Gastrocnemius medialis (tissue), 4 donors: ENCODE measurements at places on chromosomes 4 and X. TPM values are rescaled to one million over a fixed set of nuclear protein-coding genes. Genes with fewer than 3 reads are reported as not detected.

DNA sequence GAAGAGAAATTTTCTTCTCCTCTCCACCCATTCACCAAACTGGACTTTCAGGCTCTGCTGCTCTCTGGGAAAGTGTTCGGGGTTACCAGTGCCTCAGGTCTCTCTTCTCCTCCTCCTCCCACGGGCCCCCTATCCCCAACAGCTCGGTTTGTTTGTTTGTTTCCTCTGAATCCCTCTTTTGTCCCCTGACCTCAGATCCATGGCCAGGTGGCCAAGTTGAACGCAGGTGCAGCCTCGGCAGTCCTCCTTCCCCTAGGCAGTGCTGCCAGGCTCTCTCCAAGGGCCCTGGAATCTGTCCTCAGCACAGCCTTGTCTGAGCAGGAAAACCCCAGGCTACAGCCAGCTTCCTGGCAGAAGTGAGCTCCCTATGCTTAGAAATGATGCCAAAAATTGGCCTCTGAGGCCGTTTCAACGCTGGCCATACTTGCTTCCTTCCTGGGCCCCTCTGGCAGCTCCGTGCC lies 60.0 kb downstream of the FHDC1 start:
- no peak overlapping the region for H3K4me3 ChIP-seq
- H3K27ac ChIP-seq, result no peak overlapping the region
- no peaks in the 10 kb centered on the region for H3K4me1 ChIP-seq
- no peaks in the 10 kb centered on the region for H3K36me3 ChIP-seq
- no peak for DNase-seq
- no peaks in the 10 kb centered on the region for H3K27me3 ChIP-seq

GRCh38 chr4:83013420-83013867 lies 2.8 kb upstream of the LIN54 start:
- H3K4me1 ChIP-seq, result peaks cover 30% of the 10 kb centered on the region
- peak overlapping the region; percentile 95 for H3K27ac ChIP-seq
- H3K36me3 ChIP-seq, result no peaks in the 10 kb centered on the region
- H3K4me3 ChIP-seq, result peak overlapping the region; percentile 83

DNA sequence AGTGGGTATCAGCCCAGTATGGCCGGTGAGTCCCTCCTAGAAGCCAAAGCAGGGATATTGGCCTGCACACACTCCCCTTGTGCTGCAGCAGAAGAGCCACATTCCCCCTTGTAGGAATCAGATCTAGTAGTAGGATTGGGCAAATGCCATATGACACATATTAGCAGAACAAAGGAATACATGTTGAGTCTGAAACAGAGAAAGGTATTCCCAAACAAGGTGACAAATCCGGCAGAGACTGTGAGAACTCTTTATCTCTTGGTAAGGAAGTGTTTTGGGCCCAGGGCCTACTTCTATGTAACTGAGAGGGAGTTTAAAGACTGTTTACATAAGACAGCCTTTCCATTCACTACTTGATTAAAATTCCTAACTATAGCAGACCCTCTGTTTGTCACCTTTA lies 1382.0 kb downstream of the FAM133A start:
- H3K36me3 ChIP-seq, result no peaks in the 10 kb centered on the region
- no peak overlapping the region for H3K27ac ChIP-seq
- no peak for DNase-seq
- H3K4me1 ChIP-seq, result no peaks in the 10 kb centered on the region
- H3K27me3 ChIP-seq, result no peaks in the 10 kb centered on the region

DNA sequence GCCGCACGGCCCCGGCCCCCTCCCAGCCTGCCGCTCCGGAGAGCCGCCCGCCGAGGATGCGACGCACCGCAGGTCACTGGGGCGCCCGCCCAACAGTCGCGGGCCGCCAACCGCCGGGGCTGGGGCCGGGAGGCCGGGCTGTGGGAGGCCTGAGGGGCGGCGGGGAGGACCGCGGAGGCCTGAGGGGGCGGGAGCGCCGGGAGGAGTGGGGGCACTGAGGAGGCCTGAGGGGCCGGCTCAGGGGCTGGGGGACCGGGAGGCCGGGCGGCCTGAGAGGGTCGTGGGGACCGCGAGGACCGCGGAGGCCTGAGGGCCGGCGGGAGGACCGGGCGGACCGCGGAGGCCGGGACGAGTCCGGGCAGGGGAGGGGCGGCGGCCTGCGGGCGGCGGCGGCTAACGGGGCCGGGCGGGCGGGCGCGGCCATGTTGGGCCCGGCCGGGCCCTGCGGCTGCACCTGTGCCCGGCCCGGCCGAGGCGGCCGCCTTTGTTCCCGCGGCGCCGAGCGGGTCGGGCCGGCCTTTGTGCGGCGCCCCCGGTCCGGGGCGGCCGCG lies 353 bp downstream of the NSD2 start:
- H3K36me3 ChIP-seq, result no peaks in the 10 kb centered on the region
- H3K27ac ChIP-seq, result peak overlapping the region; percentile 86
- H3K4me1 ChIP-seq, result peaks cover 16% of the 10 kb centered on the region

DNA sequence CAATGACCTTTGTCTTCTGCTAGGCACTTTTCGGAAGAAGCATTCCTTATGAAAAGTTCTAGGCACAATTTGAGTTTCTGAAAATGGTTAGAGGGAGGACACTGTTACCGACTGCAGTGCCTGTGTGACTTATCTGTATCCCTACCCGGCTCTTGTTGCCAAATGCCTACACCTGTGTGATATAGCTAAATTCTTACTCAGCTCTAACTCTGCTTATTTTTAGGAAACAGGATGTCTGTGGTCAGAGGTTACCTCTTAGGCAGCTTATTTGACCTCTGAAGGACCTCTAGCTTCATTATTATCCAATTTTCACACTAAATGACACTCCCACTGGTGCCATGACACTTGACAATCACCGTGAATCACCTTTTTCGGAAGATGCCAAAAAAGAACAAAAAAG lies 561.1 kb upstream of the SMIM31 start:
- no peaks in the 10 kb centered on the region for H3K4me1 ChIP-seq
- no peak overlapping the region for H3K4me3 ChIP-seq
- H3K27ac ChIP-seq, result no peak overlapping the region

- no peak overlapping the region for H3K27ac ChIP-seq
- DNase-seq, result no peak
- H3K27me3 ChIP-seq, result no peaks in the 10 kb centered on the region
- H3K36me3 ChIP-seq, result no peaks in the 10 kb centered on the region
- H3K4me1 ChIP-seq, result peaks cover 28% of the 10 kb centered on the region
Measured at GRCh38 chrX:153595859-153596857, 2.8 kb downstream of the CCNQ start.

DNA sequence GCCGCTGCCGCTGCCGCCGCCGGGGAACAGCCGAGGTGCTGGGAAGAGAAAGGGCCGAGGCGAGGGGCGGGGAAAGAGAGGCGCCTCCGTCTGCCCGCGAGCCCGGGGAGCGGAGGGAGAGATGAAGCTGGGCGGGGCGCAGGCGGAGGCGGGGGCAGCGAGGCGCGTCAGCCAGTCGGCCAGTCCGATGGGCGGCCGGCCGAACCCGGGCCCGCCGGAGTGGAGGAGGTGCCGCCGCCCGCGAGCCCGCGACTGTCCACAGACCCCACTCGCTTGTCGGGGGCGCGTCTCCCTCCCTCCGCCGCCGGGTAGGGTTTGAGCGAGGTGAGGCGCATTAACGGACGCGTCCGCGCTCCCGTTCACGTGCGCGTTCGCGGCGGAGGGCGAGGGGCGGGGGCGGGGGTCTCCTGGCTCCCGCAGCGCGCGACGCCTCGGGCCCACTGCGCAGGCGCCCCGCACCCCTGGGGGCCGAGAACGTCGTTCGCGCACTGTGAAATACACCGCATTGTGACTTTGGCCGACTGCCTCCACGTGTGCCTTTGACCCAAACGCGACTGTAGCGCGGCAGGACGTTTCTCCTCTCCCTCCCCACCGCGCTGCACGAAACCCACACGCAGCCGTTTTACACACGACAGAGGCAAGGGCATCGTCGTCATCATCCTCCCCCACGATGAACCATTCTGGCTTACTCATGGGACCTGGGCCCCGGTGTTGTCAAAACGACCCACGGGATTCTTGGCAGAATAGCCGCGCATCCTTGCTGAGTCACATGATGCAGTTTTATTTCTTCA lies at the start of gene NUDT11:
NUDT11 (minus strand) TSS at position 92 of the 791 bp plus-strand sequence. CDS start 148 bp downstream, outside the sequence.
- H3K36me3 ChIP-seq, result no peaks in the 10 kb centered on the region
- no peak within 1 kb of the TSS for H3K27ac ChIP-seq
- DNase-seq, result peak; percentile 2
- H3K4me3 ChIP-seq, result peak within 1 kb of the TSS; percentile 43
- peaks cover 16% of the 10 kb centered on the region for H3K27me3 ChIP-seq
- H3K4me1 ChIP-seq, result no peaks in the 10 kb centered on the region

DNA sequence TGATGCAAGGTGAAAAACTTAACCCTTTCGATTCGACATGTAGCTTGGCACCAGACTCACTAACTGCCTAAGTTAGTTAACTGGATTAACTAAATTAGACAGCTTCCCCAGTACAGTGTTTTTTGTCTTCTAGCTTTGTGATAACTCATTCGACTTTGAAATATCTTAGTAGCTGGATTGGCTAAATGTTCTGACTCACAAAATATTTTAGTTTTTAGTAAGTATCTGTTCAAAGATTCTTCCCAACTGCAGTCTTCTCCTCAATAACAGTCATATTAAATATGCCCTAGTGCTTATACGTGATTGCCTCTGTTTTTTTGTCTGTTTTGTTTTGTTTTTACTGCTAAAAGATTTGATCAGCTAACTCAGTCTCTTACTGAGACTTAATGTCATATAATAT lies 102.9 kb downstream of the KCNIP4 start:
- H3K4me3 ChIP-seq, result no peak overlapping the region
- no peak for DNase-seq
- no peaks in the 10 kb centered on the region for H3K27me3 ChIP-seq
- no peaks in the 10 kb centered on the region for H3K36me3 ChIP-seq
- H3K27ac ChIP-seq, result no peak overlapping the region

DNA sequence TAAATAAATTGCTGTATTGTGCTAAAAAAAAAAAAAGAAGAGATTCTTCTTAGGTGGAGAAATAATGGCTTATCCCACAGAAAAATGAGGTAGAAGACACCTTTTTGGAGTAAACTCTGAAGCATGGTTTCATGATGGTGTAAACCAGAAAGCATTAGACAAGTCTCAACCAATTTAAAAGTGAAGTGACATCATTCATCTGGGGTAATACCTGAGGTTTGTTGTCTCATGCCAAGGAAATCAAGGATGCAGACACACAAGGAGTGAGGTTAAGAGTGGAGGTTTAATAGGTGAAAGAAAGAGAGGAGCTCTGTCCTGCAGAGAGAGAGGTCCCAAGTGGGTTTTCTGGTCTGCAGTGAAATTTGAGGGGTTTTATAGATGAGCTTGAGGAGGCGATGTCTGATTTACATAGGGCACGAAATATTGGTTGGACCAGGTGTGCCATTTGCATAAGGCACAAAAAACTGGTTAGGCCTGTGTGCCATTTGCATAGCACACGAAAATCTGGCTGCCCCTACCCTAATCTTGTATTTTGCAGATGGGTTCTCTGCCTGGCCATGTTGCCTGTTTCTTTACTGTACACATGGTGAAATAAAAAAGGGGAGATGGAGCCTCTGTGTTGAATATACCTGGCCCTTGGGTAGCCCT lies 25.0 kb upstream of the CWH43 start:
- no peaks in the 10 kb centered on the region for H3K4me1 ChIP-seq
- H3K27ac ChIP-seq, result no peak overlapping the region
- no peak overlapping the region for H3K4me3 ChIP-seq
- no peaks in the 10 kb centered on the region for H3K27me3 ChIP-seq
- no peak for DNase-seq

DNA sequence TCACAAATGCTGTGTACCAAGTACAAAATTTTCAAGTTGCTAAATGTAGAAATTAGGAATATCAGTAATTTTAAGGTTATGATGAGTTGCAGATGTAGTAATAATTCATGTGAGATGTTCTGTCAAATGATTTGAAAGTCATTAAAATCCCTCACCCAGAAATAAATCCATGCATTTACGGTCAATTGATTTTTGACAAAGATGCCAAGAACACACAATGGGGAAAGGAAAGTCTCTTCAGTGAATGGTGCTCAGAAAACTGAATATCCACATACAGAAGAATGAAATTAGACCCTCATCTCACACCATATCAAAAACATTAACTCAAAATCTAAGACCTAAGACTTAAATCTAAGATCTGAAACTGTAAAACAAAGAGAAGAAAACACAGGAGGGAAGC lies 12.9 kb upstream of the BMPR1B start:
- DNase-seq, result no peak
- H3K4me1 ChIP-seq, result no peaks in the 10 kb centered on the region
- H3K27me3 ChIP-seq, result no peaks in the 10 kb centered on the region
- no peaks in the 10 kb centered on the region for H3K36me3 ChIP-seq
- H3K27ac ChIP-seq, result no peak overlapping the region
- no peak overlapping the region for H3K4me3 ChIP-seq

DNA sequence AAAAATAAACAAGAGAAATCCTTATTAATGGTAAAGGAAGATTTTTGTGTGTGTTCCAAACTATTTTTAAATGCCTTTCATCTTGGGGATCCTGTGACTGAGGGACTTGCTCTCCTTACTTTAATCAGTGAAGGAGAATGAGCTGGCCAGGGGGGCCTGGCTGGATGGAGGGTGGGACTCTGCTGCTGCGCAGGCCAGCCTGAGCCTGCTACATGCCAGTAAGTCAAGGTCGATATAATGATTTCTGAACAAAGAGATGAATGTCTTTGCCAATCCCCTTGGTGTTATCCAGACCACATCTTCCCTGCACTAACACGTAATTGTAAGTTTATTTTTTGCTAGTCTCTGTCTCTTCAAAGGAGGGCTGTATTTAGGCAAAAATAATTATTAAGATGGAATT lies 1679.2 kb upstream of the TENM3 start:
- no peak overlapping the region for H3K27ac ChIP-seq
- H3K4me3 ChIP-seq, result no peak overlapping the region
- no peak for DNase-seq

GRCh38 chr4:20217521-20217920 lies 34.2 kb upstream of the SLIT2 start:
- H3K27me3 ChIP-seq, result no peaks in the 10 kb centered on the region
- no peaks in the 10 kb centered on the region for H3K4me1 ChIP-seq
- no peaks in the 10 kb centered on the region for H3K36me3 ChIP-seq
- H3K4me3 ChIP-seq, result no peak overlapping the region

GRCh38 chrX:9522378-9523155 lies 57.7 kb downstream of the TBL1X start:
- no peak for DNase-seq
- H3K4me3 ChIP-seq, result no peak overlapping the region
- no peak overlapping the region for H3K27ac ChIP-seq
- H3K27me3 ChIP-seq, result no peaks in the 10 kb centered on the region

- H3K36me3 ChIP-seq, result no peaks in the 10 kb centered on the region
- H3K4me1 ChIP-seq, result no peaks in the 10 kb centered on the region
- no peak overlapping the region for H3K4me3 ChIP-seq
- H3K27ac ChIP-seq, result no peak overlapping the region
Measured at GRCh38 chrX:129641941-129642340, 12.8 kb downstream of the APLN start.

DNA sequence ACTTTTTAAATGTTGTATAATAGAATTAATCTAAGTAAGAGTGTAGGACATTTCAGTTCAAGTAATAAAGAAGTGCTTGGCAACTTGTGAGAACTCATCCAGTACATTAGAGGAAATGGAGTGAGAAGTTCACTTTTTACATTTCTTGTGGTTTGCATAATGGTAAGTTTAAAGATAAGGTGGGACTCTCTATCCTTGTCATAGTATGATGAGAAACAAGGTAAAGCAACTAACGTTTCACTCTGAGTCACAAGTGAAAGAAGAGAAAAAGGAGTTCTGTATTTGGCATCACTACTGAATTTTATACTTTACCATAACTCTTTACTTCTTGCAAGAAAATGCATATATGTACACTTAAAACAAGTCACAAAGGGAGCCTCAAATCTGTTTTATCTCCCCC lies 219.4 kb downstream of the SLC4A4 start:
- no peaks in the 10 kb centered on the region for H3K4me1 ChIP-seq
- H3K27ac ChIP-seq, result no peak overlapping the region
- no peaks in the 10 kb centered on the region for H3K36me3 ChIP-seq
- no peak for DNase-seq
- no peak overlapping the region for H3K4me3 ChIP-seq

MAGEA2 gene
- total RNA-seq, result not detected

GYPE gene
- total RNA-seq, result 0.25 TPM

RAB41 gene
- not detected for total RNA-seq

EDNRA gene
- 3.7 TPM for total RNA-seq

SAGE1 gene
- total RNA-seq, result not detected
